T follicular helper cell (primary cell): ENCODE measurements at places on chromosomes 13 and 19.
A peak's percentile ranks its signal among the peaks of the same experiment; 100 is the strongest.

GRCh38 chr19:36408101-36408500, 10.3 kb downstream of the ZFP82 start:
- no peak for DNase-seq

- DNase-seq, result no peak
Measured at GRCh38 chr13:101415358-101416174, 742 bp downstream of the NALCN start.

DNA sequence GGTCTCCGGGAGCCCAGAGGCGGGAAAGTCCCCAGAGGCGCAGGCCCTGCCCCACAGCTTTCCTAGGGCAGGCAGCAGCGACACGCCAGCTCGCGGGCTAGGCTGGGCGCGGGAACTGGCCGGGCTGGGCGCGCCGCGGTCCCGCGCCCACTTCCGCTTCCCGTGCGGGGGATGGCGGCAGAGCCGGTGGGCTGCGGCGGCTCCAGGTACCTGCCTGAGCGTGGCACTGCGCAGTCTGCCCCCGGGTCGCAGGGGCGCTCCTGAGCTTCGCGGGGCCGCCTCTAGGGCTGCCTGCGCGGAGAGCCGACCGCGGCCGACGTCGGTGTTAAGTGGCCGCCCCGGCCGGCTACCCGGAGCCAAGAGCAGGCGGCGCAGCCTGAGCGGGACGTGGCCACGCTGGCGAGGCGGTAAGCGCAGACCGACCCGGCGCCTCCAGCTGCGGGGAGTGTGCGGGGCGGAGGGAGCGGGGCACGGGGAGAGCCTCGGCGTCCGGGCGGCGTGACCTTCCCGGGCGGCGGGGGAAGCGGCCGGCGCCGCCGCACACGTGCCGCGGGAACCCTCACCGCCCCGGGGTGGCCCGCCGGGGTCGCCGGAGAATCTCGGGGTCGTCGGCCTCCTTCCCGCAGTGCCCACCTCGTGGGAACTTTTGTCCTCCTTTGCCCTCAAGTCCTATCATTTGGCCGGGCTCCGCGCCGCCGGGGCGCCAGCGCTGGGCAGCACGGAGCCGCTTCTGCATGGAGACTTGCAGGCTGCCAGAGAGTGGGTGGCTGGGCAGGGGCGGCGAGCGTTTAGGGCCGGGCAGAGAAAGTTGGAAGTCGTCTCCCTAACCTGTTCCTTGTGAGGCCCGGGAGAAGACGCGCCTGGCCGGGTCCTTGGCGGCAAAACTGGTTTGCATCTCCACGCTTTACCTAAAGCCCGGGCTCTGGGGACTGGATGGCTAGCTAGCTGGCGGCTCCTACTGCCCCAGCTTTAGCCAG, 31.4 kb upstream of the MPHOSPH8 start:
- no peak for DNase-seq

- DNase-seq, result no peak
Measured at GRCh38 chr19:4493104-4493928, 21.2 kb downstream of the HDGFL2 start.

GRCh38 chr13:93767180-93767916, 540.7 kb downstream of the GPC6 start:
- DNase-seq, result no peak

DNA sequence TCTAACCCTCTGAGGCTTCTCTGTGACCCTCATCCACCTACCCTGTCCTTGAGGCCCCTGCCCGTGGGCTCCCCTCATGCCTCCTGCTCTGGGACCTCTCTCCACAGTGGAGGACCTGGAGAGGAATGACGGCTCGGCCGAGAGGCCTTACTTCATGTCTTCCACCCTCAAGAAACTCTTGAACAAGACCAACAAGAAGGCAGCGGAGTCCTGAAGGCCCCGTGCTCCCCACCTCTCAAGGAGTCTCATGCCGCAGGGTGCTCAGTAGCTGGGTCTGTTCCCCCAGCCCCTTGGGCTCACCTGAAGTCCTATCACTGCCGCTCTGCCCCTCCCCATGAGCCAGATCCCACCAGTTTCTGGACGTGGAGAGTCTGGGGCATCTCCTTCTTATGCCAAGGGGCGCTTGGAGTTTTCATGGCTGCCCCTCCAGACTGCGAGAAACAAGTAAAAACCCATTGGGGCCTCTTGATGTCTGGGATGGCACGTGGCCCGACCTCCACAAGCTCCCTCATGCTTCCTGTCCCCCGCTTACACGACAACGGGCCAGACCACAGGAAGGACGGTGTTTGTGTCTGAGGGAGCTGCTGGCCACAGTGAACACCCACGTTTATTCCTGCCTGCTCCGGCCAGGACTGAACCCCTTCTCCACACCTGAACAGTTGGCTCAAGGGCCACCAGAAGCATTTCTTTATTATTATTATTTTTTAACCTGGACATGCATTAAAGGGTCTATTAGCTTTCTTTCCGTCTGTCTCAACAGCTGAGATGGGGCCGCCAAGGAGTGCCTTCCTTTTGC, 10.8 kb upstream of the ILF3 start:
- DNase-seq, result no peak

DNA sequence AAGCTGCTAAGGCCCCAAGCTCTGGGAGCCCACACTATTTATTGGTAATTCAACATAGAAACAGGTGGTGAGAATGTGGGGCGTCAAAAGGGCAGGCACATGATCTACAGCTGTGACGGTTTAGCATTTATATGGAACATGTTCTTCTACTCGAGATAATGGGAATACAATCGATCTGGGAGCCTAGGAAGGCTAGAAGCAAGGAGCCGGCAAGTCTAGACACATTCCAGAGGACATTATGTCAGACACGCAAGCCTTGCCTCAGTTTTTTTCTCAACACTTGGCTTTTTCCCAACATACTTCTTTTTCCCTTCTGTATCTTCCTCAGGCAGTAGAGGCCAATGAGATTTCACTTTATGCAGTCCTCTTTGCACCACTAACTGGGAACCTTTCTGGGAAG, 315.7 kb upstream of the SLITRK5 start:
- no peak for DNase-seq

DNA sequence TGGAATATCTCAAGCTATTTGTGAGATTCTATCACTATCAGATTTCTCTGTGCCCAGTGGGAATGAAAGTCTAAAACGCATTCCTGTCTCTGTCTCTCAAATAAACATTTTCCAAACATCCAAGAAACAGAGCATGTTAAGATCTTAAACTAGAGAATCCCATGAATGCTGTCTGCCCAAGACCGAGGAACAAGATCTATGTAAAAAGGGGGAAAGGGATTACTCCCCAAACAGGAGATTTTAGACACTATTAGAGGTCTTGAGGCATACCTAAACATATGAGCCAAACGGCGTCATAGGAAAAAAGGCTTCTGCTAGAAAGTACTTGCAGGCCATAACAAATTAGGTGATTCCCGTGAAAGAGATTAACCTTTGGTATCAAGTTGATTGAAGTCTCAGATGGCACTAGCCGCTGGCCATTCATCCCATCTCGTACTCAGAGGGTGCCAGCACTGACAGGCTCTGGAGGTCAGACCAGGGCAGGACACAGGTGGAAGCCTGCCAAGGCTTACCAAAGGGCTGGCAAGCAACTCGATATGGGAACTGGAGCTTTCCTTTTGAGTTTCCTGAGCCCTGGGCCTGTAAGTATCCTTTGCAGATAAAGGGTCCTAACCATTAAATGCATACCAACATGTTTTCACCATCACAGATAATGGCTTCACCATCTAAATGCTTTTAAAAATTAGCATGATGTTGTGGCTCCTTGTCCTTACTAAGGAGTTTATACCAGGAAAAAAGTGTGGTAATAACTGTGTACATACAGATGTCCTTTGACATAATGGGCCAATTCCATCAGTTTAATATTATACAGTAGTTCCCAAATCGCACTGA, 225.2 kb downstream of the FOXO1 start:
- DNase-seq, result no peak

DNA sequence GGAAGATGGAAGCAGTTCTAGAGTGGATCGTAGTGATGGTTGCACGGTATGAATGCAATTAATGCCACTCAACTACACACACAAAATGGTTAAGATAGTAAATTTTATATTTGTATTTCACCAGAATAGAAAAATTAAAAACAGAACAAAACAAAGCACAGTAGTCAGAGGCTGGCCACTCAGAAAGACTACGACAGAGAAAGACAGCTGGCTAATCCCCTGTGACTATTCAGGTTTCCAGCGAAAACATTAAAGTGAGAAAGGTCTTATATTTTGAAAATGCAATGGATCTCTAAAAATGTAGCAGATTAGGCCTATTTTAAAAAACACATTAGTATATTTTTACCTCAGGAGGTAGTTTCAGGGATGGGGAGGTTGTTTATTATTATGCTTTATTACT, 131.3 kb upstream of the POSTN start:
- DNase-seq, result no peak

DNA sequence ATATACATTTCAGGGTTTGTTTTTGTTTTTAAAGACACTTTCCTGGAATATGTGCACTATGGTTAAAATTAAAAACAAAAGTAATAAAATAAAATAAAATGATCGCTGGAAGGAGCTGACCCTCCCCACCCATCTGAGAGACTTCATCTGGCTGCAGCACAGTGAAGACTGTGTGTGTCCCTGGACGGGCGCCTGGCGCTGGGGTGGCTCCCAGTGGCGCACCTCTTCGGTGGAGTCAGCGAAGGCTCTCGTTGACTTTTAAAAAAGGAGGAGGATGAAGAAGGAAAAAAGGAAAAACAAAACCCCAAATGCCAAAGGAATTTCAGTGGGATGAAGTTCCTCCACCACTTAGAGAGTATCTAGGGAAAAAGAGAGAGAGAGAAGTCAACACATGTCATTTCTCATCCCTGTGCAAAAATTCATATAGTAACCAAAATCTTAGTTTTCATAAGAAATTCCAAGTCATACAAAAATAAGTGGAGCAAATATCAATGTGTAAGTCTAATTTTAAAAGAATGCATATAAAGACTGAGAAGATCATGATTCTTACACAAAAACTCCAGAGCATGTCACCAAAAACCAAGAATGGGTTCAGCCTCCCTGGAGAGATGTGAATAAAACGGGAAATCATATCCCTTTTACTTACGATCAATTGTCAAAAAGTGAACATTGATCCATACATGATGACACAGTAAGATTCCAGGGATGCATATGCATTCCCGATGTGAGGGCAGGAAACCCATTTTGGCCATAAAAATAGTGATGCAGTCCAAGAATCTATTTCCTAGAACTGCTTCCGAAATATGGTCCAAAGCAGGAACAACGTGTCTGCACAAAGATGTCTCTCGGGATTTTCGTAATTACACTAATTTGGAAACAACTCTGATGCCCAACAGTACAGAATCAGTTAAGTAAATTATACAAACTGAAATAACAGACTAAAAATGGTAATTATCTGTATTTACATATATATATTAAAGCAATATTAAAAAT, 123.8 kb downstream of the STK24 start:
- DNase-seq, result no peak

GRCh38 chr13:114272977-114273376, 8.4 kb upstream of the UPF3A start:
- no peak for DNase-seq

DNA sequence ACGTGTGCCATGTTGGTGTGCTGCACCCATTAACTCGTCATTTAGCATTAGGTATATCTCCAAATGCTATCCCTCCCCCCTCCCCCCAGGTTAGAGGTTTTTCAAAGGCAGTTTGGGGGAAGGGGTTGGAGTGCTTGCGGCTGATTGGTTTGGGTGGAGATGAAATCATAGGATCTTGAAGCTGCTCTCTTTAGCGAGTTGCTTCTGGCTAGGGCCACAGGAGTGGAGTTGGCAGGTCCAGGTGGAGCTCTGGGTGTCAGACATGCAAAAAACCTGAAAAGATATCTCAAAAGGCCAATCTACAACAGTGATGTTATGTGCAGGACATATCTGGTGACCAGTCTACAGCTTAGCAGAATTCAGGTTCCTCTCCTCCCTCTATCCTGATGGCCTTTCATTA, 32.6 kb upstream of the CXCL17 start:
- no peak for DNase-seq

DNA sequence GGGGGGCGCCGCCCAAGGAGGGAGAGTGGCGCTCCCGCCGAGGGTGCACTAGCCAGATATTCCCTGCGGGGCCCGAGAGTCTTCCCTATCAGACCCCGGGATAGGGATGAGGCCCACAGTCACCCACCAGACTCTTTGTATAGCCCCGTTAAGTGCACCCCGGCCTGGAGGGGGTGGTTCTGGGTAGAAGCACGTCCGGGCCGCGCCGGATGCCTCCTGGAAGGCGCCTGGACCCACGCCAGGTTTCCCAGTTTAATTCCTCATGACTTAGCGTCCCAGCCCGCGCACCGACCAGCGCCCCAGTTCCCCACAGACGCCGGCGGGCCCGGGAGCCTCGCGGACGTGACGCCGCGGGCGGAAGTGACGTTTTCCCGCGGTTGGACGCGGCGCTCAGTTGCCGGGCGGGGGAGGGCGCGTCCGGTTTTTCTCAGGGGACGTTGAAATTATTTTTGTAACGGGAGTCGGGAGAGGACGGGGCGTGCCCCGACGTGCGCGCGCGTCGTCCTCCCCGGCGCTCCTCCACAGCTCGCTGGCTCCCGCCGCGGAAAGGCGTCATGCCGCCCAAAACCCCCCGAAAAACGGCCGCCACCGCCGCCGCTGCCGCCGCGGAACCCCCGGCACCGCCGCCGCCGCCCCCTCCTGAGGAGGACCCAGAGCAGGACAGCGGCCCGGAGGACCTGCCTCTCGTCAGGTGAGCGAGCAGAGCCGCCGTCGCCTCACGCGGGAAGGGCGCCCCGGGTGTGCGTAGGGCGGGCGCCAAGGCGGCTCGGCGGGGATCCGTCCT, at the start of gene RB1:
TSS of gene RB1 (plus strand) at position 393 of the 784 bp plus-strand sequence. CDS start at position 555, 162 bp downstream.
- peak; percentile 85 for DNase-seq

DNA sequence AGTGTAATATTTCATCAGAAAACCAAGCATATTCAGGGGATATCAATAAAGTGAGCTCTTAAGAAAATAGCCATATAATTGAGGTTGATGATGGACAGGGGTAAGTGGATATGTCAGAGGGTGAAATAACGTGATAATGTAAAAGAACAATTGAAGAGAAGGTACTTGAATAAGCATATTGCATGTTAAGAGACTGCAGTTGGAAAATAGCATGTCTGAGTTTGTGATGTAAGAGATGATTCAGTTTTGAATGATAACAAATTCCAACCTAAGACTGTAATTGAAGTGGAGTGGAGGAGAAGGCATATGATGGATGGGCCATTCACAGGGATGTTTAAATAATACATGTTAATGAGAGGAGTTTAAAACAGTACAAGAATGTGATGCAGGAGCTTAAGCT, 1633.5 kb downstream of the SLITRK1 start:
- DNase-seq, result no peak

- no peak for DNase-seq
Measured at GRCh38 chr13:99983499-99984401, 2.2 kb downstream of the ZIC2 start.

- no peak for DNase-seq
Measured at GRCh38 chr13:47146991-47147811, 250.3 kb upstream of the HTR2A start.

DNA sequence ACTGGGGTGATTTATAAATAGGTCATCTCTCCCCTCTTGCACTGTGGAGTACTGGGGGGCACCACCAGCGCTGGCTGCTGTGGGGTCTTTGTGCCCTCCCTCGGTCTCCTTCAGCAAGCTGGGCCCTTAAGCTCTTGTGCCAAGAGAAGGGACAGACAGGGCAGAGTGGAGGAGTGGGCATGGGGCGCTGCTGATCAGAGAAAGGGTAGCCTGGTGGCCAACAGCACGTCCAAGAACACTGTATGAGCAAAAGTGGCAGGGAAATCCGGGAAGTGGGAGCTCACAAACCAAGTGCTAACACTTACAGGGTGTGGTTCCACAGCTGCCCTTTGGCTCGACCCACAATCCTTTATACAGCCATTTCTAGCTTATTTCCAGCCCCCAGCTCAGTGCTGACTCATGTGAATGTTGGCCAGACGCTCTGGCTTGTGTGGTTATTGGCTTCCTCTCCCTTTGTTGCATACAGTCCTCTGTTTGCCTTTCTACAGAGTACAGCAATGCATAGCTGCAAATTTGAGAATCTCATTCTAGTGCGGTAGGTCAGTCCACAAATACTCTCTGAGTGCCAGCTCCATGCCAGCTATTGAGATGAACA, 298.8 kb downstream of the SHISA2 start:
- no peak for DNase-seq
